ENCODE measurements at places on chromosomes 2 and 18.
A peak's percentile ranks its signal among the peaks of the same experiment; 100 is the strongest.

- no peak for DNase-seq
These were observed 11.7 kb downstream of the PHOSPHO2 start for GRCh38 chr2:169705927-169706326.

DNA sequence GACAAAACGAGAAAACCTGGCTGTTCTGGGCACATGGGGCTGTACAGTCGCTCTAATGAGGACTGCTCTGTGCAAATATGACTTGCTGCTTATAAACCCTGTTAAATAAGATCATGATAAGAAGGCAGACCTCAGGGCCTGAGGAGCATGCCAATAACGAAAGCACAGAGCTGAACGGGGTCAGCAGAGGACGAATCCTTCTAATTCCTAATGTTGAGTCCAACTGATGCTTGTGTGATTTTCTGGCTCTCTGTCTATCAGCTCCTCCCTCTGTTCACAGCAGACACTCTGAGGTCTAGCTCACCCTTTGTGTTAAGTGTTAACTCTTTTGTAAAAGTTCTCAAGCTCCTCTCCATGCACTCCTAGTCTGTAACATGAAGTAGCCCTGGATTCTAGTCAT lies 167.2 kb upstream of the REV1 start:
- no peak for DNase-seq

- DNase-seq, result no peak
These were observed 66.9 kb upstream of the RBM44 start for GRCh38 chr2:237731663-237732062.

GRCh38 chr18:55189972-55190371 lies 230.7 kb upstream of the CCDC68 start:
- DNase-seq, result no peak

GRCh38 chr2:23327416-23327815 lies 57.6 kb upstream of the KLHL29 start:
- no peak for DNase-seq

DNA sequence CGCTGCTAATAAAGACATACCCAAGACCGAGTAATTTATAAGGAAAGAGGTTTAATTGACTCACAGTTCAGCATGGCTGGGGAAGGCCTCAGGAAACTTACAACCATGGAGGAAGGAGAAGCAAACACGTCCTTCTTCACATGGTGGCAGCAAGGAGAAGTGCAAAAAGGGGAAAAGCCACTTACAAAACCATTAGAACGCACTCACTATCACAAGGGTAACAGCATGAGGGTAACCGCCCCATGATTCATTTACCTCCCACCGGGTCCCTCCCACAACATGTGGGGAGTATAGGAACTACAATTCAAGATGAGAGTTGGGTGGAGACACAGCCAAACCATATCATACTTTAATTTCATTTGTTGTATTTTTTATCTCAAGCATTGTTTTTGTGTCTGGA lies 67.5 kb downstream of the ATP9B start:
- no peak for DNase-seq

GRCh38 chr18:58866773-58867150 lies 2.1 kb downstream of the ZNF532 start:
- no peak for DNase-seq

DNA sequence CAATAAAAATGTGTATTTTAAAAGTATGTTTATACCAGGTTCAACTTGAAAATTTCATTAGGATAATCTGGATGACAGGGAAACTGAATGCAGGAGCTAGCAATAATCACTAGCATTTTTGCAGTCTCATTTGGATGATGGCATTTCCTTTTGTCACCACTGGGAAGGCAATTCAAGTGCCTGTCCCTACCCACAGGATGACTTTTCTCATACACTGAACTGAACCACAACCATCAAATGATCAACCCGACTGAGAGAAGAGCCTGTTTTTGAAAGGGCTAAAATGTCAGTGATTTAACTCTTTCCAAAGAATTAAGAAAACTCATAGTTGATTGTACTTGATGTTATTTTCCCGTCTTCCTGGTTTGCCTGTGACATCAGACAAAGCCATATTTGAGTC lies 115.0 kb downstream of the FAM124B start:
- DNase-seq, result no peak

GRCh38 chr2:13480057-13480456 lies 763.3 kb downstream of the TRIB2 start:
- no peak for DNase-seq

DNA sequence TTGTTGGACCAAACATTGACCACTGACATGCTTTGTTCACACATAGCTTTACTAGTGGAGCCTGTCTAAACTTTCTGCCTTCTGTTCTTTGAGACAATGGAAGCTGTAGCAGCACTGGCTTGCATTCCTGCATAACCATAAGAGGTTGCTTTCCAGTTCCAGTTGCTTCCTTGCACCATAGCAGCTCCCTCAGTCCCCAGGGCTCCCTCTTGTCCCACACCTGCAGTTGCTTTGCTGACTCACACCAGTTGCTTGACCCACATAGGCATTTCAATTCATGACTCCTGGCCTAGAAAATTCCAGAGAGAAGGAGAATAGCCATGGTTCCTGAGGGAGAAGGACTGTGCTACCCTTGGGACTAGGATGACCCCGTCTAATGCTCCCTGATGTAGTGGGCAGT lies 20.9 kb downstream of the SGPP2 start:
- no peak for DNase-seq

DNA sequence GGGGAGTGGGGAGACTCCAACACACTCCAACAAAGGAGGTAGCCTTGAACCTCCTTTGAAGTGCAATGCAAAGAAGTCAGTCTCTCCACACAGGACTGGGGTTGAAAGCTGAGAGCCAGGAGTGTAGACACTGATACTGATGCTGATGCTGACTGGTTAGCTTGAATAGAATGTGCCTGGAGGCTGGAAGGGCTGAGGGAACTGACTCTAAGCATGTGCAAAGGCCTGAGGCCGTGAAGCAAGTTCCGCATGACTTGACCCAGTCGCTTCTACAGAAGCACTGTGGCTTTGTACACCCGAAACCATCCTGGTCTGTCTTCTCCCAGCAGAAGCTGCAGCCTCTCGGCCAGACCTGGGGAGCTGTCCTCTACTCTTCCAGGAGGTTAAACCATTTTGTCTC lies 10.4 kb downstream of the FOXI3 start:
- no peak for DNase-seq

GRCh38 chr2:89850881-89851582 lies 1159.6 kb downstream of the RPIA start:
- DNase-seq, result no peak

DNA sequence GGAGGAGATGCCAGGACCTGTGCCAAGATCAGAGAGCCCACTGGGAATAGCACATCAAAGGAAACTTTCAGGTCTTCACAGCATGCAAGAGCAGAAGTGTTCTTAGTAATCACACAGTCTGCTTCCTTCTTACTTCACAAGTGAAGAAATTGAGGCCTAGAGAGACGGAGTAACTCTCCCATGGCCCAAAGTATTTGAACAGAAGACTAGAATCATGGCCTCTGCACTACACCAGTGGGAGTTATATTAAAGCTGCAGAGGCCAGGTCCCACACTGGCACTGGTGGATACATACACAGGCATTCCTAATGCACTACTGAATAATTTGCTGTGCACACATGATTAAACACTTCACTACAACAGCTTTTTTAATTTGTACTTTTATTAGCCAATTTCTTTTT lies 107.6 kb upstream of the RMP24 start:
- no peak for DNase-seq

DNA sequence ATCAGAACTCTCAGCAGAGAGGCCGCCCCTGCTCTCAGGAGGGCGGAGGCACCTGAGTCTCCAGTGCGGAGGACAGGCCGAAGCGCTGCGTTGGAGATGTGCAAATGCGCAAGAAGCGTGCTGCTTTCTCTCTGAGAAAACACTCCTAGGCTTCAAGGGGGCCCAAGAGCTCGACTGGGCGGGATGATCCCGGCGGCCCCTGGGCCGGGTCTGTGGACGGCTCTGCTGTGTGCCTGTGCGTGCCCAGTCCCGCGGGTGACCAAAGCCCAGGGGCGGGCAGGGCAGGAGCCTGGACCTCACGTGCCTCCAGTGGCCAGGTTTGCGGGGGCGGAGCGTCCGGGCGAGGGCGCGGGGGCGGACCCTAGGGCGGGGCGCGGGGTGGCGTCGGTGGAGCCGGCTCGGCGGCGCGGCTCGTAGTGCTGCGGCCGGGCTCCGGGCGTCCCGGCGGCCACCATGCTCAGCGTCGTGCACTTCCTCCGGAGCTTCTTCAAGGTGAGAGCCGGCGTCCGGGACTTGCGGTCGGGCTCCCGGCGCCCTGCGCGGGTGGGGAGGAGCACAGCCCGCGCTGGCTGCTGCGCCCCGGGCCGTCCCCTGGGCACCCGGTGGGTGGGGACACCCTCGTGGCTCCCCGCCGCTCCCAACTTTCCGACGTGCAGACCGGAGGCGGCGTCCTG lies at the start of gene ARHGEF4:
Gene ARHGEF4, plus strand, starts transcription at position 414 of the 674 bp plus-strand sequence. Its CDS starts 40 bp downstream, at position 454.
- peak; percentile 44 for DNase-seq

DNA sequence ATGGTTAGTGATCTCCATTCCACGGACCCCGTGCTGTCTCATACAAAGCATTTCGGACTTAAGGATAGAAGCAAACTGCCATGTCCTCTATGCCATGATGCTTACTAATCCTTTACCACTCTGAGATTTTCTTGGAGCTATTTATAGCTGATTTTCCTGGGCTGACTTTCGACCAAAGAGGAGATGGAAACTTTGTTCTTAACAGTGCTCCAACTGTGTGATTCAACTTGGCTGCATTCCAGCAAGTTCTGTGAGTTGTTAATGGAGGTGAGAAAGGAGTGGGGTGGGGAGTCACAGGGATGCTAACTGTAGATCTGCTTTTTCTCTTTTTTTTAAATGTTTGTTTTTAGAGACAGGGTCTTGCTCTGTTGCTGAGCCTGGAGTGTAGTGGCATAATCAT lies 45.5 kb upstream of the MSH2 start:
- no peak for DNase-seq

DNA sequence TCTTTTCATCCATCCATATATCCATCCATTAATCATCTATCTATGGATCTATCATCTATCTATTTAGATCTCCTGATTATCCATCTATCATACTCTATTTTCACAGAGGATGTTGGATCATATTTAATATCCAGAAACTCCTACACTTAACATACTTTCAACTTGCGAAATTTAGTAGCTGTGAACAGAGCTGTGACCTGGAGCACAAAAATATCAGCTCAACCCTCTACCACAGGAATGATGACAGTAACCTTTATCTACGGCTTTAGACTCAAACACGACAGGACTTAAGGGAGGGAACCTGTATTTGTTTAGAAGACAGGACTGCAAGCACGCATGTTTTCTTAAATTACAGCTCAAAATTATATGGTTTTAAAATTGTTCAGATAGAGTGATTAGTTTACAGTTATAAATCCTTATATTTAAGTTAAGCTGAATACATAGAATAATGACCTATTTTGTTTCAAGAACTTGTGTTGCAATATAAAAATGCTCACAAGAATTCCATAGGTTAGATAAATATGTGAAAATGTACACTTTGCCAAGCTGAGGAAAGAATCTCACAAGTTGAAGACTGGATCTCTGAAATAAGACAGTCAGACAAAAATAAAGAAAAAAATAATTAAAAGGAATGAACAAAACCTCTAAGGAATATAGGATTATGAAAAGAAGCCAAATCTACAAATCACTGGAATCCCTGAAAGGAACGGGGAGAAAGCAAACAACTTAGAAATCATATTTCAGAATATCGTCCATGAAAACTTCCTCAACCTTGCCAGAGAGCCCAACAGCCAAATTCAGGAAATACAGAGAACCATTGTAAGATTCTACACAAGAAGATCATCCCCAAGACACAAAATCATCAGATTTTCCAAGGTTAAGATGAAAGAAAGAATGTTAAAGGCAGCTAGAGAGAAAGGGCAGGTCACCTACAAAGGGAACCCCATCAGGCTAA lies 142.0 kb downstream of the COL6A3 start:
- no peak for DNase-seq

DNA sequence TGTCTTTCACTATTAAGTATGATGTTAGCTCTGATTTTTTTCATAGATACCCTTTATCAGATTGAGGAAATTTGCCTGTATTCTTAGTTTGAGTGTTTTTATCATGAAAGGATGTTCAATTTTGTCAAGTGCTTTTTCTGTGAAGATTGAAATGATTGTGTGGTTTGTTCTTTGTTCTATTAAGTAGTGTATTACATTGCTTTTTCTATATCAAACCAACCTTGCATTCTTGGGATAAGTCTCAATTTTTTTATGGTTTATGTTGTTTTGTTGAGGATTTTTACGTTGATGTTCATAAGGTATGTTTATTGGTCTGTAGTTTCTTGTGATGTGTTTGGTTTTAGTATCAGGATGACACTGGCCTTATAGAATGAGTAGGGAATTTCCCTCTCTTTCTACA lies 19.1 kb downstream of the PDK1 start:
- no peak for DNase-seq

DNA sequence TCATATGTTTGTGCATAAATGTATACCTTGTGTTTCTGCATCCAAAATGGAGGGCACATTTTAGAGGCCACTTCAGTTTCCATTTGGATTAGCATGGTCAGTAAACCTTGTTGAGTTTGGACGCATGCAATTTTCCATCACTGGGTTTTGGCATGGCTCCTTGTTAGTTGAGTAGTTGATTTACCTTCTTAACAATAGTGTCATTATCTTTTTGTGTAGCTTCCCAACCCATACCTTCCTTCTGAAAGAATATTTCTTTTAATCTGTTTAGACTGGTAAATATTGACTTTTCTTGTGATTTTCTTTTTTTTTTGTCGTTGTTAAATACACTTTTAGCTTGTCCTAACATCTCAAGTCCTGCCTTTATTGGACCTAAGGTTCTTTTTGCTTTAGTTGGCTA lies 15.5 kb downstream of the RPIA start:
- no peak for DNase-seq

GRCh38 chr18:47758000-47758399 lies 172.5 kb downstream of the SMAD2 start:
- no peak for DNase-seq

GRCh38 chr2:197273485-197273884 lies 37.1 kb downstream of the ANKRD44 start:
- DNase-seq, result no peak

- DNase-seq, result no peak
These were observed 23.5 kb downstream of the MYO5B start for GRCh38 chr18:50171406-50171805.

DNA sequence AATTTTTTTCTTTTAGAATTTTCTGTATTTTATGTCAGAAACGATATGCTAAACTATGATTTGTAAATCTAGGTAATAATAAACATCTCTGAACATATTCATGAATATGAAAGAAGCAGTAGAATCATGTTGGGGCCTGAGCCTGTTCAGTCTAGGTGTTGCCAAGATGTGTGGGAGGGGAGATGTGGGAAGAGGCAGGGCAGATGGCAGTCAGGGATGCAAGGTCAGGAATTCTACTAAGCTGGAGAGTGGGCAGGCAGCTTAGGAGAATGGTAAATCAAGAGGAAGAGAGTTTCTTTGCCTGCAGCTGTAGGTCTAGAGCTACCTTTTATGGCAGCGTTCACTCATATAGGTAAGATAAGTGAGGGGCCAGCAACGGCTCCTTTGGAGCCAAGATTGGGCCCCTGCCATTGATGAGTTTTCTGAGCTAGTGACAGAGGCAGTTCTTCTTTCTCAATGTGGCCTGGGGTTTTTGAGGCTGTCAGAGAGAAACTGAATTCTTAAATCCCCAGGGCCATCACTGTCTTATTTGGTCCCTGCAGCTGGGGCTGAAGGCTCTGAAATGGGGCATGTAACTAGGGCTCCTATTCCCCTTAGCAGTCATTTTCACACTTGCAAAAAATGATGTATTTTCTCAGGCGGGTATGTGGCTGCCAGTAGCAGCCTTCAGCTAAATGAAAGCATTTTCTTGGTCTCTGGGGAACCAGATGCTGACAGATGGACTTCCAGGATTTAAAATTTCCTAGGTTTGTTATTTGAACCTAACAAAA lies 232.8 kb downstream of the PIK3C3 start:
- DNase-seq, result peak; percentile 43

GRCh38 chr2:155633887-155634570 lies 698.5 kb downstream of the NR4A2 start:
- DNase-seq, result peak; percentile 13
